ENCODE measurements at places on chromosomes 11 and 22.

DNA sequence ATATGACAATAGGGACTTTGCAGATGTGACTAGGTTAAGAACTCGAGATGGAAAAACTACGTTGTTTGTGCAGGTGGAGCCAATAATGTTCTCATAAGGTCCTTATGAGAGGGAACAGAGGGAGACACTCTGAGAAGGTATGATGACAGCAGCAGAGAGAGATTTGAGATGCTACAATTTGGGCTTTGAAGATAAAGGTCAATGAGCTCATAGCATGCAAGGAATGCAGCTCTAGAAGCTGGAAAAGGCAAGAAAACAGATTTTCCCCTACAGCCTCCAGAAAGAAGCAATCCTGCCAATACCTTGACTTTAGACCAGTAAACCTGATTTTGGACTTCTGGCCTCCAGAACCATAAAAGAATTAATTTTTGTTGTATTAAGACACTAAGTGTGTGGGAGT is 21.1 kb downstream of the FAM76B start:
- DNase-seq = no peak

DNA sequence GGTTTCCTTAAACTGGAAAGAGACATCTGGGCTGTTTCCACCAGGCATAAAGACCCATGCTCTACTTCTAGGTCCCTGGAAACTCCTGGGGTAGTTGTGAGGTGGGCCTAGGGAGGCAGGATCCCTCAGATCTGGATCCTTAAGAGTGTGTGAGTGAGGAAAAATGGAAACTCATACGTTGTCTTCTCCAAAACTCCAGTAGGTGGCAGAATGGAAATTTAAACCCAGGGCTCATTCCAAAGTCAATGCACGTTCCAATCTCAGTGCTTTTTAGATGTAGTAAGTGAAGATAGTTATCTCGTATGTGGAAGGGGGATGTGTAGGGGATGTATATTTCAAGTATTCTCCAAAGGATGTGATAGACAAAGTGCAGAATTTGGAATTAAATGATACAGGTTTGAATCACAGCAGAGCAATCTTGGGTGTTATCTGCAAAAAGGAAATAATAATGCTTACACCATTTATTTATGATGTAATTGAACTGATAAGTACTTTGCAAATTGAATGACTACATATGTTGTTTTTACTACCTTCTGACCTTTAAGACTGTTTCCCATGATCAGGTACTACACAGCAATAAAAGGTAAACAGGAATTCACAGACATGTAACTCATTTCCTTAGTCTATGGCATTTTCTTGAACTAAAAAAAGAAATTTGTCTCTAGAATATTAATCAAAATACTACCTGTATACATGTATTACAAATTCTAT is 13.1 kb upstream of the MMP1 start:
- DNase-seq = no peak

DNA sequence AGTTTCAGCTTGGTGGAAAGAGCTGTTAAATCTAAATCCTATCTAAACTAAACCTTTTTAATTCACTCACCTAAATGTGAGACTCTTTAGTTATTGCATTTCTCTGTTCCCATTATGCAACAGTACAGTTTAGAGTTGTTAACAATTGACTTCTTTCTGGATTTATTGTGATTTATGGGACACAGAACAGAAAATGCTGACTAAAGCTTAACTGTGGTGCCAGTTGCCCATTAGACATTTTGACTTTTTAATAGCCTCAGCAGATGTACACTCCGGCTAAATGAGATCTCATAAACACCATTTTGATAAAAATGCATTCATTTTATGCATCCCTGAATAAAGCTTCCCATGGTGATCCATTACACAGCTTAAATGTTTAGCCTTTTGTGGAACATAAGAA is 356.6 kb downstream of the CASP12 start:
- no peak for DNase-seq

GRCh38 chr11:78420255-78420764 is 2.7 kb upstream of the GAB2 start:
- peak; percentile 69 for DNase-seq

- DNase-seq = no peak
Observed at GRCh38 chr11:7673724-7674434, 579 bp upstream of the CYB5R2 start.

DNA sequence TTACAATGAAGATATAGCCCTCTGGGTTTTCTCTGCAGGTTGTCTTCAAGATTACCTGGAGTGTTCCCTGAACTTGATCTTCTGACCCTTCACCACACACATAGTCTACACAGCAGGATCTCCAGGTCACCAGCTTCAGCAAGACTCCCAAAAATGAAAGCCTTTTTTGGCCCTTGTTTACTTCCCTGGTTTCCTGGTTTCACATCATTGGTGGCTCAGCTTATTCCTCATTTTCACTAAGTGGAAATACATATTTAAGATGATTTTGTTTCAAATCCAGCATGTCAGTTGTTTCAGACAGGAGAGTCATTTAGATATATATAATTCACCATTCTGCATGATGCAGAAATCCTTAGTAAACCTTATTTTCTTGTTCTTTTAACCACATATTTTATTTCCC is 41.6 kb upstream of the MPEG1 start:
- no peak for DNase-seq

DNA sequence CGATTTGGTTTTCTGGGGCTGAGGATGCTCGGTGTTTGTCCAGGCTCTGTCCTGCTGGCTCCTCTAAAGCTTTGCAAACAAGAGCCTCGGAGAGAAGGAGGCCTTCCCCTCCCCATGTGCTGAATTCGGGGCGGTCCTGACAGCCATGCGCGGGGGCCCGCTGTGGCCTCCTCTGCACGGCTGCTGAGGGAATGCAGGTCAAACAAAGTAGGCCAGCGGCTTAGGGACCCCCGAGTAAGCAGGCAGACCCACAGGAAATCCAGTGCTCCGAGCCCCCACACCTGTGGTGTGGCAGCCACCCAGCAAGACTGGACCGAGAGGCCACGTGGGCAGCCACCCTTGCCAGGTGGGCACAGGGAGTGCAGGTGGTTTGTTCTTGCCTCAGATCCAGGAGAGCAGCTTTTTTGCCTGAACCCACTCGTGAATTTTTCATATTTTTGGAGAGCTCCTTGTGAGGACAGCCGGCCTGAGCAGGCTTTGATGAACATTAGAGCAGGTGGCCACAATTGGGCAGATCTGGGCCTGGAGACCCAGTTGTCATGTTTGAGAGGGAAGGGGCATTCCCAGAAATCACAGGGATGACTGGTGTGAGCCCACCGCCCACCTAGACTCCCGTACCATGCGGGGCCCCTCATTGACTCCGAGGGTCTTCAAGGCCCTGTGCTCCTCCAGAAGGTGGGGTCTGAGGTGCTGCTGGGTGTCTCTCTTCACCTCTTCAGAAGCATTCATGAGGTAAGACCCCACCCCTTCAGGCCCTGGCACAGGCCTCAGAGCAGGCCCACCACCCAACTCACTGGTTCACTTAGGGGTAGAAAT is 43.0 kb upstream of the KCNQ1OT1 start:
- DNase-seq = no peak
